ENCODE measurements at places on chromosomes 12 and 14. TPM values are rescaled to one million over a fixed set of nuclear protein-coding genes. Genes with fewer than 3 reads are reported as not detected.

ARHGAP9 gene
- total RNA-seq, result 28.7 TPM

RGS6 gene
- 2.0 TPM for total RNA-seq

KCNA5 gene
- not detected for total RNA-seq

GPR68 gene
- 4.2 TPM for total RNA-seq

MGST1 gene
- total RNA-seq, result 292 TPM

RERG gene
- 31.9 TPM for total RNA-seq

- DNase-seq, result no peak
Measured at GRCh38 chr14:96235426-96235825, 20.6 kb upstream of the BDKRB1 start.

CAPS2 gene
- total RNA-seq, result 24.6 TPM

TCL1B gene
- total RNA-seq, result not detected

GRCh38 chr14:69637503-69638031 is 26.2 kb downstream of the SUSD6 start:
- DNase-seq, result no peak

TPPP2 gene
- not detected for total RNA-seq

GRCh38 chr14:55749946-55750345 is 169.9 kb downstream of the KTN1 start:
- no peak for DNase-seq

DNA sequence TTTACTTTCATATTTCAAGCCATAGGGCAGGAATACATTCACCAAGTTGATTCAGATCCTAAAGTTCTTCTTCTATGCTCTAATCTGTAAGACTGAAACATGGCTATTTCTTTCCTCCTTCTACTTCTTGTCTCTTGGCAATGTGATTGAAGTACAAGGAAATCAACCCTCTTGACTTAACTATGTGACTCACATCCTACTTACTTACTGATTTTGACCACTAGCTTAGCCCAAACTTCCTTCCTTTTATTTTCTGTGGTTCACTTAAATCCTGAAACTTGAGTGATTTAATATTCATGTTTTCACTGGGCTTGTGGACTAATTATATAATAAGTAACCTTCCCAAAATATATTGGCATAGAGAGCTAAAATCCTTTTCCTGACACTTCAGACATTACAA is 111.2 kb upstream of the NOVA1 start:
- DNase-seq, result no peak

DNA sequence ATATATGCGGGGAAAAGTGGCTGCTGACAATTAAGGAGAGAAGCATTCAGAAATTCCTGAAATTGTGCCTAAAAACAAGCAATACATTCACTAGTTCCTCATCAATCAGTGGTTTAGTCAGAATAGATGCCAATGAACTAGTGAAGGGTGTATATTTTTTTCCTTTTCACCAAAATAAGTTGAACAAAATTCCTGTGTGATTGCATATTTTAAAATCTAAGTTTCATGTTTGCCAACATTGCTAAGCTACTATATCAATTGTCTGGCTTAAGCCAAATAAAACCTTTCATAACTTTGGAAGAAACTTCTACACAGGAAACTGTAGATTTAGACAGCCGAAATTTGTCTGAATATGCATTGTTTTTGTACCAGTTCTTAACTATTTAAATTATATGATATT is 8.7 kb downstream of the PRKD1 start:
- no peak for DNase-seq

- DNase-seq, result no peak
Measured at GRCh38 chr12:6187948-6188793, 12.0 kb upstream of the CD9 start.

DNA sequence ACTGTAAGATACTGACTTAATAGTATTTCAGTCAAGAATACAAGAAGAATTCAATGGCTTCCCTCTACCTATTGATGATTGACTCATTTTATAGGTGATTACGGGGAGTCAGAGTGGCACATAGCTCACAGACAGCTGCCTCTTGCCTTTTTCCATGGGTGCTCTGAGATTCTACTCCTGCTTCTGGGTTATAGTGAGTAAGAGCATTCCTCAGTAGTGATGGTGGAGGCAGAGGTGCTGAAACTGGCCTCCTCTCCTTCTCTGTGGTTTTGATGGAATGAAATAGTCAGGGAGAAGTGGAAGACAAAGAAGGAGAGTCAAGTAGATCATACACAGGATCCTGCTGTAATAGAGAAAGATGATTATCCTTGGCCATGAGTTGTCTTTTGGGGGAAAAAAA is 438.2 kb upstream of the FAR2 start:
- DNase-seq, result no peak

DNA sequence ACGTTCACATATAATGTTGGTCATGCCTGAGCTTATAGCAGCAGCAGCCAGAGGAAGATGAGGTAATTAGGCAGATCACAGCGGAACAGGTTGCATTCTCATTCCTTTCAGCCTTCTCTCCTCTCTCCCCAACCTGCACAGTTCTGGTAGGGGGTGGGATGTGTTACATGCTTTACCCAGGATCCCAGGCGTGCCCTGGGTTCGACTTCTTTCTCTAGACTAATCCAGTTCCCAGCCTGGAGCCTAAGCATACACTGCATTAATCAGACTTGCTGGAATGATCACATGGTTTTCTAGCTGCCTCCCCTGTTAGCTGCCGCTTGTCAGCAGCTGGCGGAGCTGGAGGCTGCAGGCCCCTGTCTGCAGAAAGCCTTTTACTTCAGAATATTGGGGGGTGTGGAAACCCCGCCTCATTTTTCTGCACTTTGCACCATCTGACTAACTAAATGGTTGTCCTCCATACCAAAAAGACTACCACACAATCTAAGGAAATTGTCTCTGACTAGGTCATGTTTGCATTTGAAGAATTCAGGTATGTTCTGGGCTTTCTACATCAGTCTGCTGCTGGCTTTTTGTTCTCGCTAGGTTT is 46.0 kb upstream of the EVL start:
- DNase-seq, result no peak

GRCh38 chr12:50166799-50167048 is 445 bp downstream of the CERS5 start:
- no peak for DNase-seq

DNA sequence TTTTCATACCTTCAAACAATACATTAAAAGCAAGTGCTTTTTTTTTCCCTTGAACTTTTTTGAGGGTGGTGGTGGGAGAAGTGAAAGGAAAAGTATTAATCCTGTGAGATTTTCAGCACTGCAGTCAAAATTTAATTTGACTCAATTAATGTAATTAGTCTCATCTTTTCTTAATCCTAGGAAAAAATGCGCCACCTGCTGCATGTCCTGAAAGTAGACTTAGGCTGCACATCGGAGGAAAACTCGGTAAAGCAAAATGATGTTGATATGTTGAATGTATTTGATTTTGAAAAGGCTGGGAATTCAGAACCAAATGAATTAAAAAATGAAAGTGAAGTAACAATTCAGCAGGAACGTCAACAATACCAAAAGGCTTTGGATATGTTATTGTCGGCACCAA is 52.2 kb downstream of the SPATA7 start:
- no peak for DNase-seq

DNA sequence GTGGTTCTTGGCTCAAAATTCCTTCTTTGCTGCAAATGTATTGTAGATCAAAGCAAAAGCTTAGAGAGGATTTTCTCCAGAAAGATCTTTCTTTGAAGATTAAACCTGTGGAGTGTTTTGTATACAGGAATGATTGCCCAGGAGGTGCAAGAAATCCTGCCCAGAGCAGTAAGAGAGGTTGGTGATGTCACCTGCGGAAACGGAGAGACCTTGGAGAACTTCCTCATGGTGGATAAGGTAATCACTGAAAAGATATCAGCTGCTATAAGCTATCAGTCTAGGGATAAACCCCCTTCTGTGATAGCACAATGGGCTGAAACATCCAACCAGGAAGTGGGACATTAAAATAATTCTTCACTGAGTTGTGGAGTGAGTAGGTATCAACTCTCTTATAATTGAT is 85.7 kb downstream of the MYRFL start:
- DNase-seq, result no peak

DNA sequence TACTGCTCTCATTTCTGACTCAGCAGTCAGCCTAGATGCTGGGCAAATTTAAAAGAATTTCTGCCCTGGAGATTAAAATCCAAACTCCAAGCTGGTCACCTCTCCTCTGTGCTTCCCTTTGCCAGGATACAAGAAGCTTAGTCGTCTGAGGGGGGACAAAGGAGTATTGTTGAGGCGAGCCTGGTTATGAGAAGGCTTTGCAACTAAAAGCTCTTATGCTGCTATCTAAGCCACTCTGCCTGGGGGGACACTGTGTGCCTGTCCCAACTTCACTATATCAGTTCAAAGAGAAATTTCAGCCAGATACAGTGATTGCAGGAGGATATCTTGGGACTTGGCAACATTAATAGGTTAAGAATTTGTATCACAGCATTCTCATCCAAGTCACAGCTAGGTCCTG is 10.8 kb upstream of the PLEKHH1 start:
- no peak for DNase-seq

DNA sequence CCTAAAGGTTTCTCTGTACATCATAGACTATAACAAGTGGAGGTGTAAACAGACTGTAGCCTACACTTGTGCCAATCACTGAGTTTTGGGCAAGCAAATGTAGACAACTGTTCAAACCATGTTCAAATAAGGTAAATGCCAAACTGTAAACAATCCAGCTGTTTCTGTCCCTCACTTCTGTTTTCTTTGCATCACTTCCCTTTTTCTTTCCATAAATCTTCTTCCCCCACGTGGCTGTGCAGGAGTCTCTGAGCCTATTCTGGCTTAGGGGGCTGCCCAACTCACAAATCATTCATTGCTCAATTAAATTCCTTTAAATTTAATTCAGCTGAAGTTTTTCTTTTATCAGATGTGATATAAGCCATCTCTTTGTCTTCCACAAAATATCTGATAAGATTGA is 65.1 kb upstream of the CPM start:
- no peak for DNase-seq

DNA sequence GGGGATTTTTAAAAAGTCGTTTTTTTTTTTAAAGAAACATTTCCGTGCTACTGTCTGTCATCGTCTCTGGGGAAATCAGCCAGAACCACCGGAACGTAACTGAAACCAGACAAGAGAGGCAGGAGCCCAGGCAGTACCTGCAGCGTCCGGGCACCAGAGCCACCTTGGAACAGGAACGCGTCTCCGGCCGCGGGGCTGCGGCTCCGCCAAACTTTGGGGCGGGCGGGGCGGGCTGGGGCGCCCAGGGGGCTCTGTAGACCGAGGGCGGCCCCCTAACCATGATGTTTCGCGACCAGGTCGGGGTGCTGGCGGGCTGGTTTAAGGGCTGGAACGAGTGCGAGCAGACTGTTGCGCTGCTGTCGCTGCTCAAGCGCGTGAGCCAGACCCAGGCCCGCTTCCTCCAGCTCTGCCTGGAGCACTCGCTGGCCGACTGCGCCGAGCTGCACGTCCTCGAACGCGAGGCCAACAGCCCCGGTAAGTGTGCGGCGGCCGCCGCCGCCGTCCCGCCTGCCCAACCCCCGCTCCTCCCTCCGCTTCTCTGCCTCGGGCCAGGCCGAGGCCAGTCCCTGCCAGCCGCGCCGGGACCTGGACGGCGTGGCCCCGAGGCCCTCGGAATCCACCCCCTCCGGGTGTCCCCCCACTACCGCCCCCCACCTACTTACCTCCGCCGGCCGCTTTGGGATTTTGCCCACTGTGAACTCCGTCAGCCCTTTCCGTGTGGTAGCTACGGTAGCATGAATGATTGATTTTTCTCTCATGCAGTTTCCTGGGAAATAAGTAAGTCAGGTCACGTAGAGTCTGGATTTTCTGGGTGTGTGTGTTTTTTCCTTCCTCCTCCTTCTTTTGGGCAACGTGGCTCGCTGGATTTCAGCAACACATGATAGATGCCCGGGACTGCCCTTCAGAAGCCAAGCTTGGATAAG is 972 bp downstream of the SAMD4A start:
- no peak for DNase-seq

All from vagina (tissue), 2 donors.